ENCODE measurements at places on chromosomes 3 and 15.

GRCh38 chr3:123629747-123630047 is 44.8 kb upstream of the HACD2 start:
- no peak for DNase-seq

DNA sequence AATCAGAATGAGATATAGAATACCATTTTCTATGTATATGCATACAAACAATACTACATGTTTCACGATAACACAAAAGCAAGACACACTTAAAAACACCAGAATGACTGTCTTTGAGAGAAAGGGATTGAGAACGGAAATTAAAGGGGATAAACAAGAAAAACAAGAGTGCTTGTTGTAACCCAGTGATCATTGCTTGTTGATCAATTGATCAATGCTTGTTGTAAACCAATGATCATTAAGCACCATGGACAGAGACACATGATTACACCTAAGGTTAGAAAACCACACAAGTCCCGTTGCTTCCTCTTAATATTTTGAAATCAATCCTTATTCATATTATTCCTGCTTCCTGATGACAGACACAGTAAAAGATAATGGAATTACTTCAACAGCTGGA is 1.1 kb upstream of the OR4F15 start:
- DNase-seq: no peak

- DNase-seq: no peak
Observed at GRCh38 chr3:184227481-184227935, 1.9 kb upstream of the VWA5B2 start.

GRCh38 chr3:136546720-136547119 is 205.5 kb downstream of the STAG1 start:
- no peak for DNase-seq

DNA sequence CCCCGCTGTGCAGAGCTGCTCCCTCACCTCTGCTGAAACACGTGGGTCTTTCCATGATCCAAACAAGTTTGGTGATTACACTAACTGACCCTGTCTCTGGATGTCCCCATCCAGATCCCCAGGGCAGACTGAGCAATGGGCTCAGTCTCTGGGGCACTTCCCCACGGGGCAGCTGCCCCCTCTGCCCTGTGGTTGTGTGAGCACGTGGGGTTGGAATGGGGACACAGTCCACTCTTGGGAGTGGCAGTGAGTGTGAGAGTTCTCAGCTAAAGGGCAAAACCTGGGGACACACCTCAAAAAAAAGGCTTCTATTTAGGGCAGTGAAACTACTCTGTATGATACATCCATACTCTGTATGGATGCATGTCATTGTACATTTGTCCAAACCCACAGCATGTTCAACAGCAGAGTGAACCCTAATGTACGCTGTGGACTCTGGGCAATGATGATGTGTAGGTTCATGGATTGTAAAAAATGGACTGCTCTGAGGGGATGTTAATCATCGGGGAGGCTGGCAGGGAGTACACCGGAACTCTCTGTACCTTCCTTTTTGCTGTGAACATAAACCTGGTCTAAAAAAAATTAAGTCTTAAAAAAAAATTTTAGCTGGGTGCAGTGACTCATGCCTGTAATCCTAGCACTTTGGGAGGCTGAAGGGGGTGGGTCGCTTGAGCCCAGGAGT is 49.9 kb upstream of the BLM start:
- no peak for DNase-seq

- DNase-seq: no peak
Observed at GRCh38 chr15:84752700-84753099, 4.3 kb downstream of the ZNF592 start.

- DNase-seq: no peak
Observed at GRCh38 chr3:56629451-56629850, 53.6 kb downstream of the TASOR start.

DNA sequence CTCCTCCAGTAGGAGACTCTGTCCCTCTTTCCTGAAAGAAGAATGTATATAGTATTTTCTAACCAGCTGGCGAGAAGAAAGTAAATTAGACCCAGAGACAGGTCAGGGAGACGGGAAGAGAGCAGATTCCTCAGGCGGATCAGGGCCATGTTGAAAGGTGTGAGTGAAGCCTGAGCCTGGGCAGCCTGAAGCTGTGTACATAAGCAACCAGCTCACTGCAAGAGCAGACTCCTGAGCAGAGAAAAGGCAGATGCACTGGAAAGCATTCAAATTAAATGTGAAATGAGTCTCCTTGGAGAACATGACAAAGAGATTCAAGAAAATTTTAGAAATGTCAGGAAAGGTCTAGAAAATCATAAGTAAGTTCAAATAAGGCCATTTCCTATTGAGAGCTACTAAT is 165.8 kb downstream of the GOLIM4 start:
- DNase-seq: no peak

DNA sequence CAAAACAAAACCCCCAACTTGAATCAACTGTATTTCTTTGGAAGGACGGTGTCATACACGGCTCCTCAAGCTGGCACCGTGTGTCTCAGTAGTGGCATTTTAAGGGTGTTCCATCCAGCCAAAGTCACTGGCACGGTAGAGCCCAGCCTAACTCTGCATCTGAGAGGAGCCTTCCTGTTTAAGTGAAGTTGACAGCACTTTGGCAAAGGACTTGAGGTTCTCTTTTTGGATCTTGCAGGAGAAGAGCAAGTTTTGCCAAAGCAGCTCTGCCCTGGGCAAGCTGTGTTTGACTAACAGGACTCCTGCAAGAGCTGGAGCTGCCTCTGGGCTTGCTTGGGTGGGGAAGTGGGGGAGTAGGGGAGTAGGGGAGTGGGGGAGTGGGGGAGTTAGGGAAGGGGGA is 109.6 kb upstream of the FEZF2 start:
- no peak for DNase-seq

- no peak for DNase-seq
Observed at GRCh38 chr3:171068658-171069057, 42.1 kb upstream of the SLC2A2 start.

GRCh38 chr3:113070681-113071113 is 79.9 kb downstream of the GTPBP8 start:
- DNase-seq: no peak

All from progenitor cell of endocrine pancreas (in vitro differentiated cells).